Stimulated activated CD4-positive, alpha-beta T cell treated with anti-CD3 and anti-CD28 coated beads, TNF-alpha, amount 100 ng/mL, for 4 hours (primary cell): ENCODE measurements at places on chromosomes 4 and X.

GRCh38 chrX:16695079-16695676, 17.3 kb downstream of the CTPS2 start:
- peak; percentile 34 for DNase-seq

DNA sequence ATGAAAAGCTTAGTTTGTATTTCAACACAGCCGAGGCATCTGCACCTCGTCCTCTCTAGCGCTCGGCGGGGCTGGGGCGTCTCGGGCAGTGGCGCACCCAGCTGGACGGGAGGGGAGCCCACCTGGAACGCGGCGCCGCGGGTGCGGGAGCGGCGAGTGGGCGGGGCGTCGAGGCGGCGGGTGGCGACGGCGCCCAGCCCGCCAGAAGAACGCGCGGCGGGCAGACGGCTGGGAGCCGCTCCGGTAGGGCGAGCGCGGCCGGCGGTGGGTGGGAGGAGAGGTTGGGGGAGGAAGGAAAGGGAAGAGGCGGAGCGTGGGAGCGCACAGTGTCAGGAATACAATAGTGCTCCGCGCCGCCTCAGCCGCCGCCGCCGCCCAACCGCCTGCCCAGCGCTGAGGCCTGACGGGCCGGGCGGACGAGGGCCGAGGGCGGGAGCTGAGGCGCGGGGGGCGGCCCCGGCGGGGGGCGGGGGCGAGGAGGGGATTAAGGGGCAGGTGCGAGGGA, at the start of gene JADE3:
TSS of gene JADE3 (plus strand) at position 324 of the 505 bp plus-strand sequence. CDS start 72,474 bp downstream, outside the sequence.
- DNase-seq, result peak; percentile 3

- DNase-seq, result no peak
These were observed 886 bp downstream of the DCLK2 start for GRCh38 chr4:150079081-150079581.

DNA sequence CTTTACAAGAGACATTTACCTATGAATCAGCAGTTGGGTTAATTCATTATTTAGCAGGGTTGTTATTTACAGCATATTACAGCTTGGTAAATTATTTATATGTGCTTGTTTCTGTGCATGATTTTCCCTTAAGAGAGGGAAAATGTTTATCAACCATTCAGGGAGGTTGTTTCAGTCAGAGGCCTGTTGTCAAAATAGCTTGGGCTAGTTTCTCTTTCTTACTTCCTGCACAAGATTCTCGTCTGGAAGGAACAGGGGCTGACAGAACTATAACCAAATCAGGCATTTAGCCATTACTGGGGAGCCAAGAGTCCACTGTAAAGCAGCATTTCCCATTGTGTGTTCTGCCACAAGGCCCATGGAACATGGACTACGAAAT, 135.8 kb downstream of the HS6ST2 start:
- DNase-seq, result no peak

DNA sequence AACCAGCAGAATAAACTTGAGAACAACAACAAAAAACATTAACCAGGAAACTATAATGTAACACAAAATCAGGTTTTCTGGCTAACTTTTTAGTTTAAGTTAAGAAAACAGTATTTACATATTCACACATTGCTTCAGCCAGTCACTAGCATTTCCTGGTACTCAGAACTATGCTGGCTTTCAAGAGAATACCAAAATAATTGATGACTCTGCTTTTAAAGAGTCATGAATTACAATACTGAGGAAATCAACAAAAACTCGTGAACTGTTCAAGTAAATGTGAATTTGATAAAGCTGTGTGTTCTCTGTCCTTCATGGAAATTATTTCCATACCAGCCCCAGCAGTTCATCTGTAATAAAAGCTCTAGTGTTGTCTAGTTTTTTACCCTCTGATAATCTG, 27.4 kb downstream of the PRSS12 start:
- DNase-seq, result no peak

DNA sequence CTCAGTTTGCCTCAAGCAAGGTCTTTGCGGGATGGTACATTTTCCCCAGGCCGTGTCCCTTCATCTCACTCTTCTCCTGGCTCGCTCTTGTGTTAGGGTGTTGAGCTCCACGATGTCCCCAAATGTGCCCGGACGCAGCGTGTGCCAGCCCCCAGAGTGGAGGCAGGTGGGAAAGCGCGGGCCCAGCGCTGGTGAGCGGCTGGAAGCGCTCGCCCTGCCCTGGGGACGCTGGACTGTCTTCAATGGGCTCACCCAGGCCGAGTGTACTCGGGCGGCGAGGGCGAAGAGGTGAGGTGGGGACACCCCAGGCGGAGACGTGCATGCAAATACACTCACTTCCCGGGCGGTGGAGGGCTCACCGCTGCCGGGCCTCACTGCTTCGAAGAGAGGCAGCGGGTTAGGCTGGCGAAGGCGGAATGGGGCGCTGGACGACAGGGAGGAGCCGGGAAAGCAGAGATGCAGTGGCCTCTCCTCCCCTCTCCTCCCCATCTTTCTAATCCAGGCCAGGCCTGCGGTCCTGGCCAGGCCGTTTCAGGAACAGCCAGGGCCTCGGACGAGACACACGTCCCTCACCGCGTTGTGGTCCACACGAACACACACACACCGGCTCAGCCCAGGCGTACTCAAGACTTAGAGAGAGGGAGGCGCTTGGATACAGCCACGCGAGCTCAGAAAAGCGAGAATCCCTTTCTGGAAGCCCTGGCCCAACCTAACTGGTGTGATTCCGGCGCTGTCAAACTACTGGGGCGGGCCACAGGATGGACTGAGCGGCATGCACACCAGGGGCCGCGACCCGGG, 2.2 kb downstream of the NKX6-1 start:
- no peak for DNase-seq

DNA sequence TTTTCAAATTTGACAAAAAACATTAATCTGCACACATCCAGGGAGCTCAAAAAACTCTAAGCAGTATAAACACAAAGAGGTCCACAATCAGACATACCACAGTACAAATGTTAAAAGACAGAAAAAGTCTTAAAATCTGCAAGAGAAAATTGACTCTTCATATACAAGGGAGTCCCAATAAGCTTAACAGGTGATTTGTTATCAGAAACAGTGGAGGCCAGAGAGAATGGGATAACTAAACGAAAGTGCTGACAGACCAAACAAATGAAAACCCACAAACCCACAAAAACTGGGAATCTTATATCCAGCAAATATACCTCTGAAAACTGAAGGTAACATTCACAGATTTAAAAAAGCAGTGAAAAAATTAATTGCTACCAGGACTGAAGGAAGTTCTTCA, 182.0 kb upstream of the PAQR3 start:
- no peak for DNase-seq

DNA sequence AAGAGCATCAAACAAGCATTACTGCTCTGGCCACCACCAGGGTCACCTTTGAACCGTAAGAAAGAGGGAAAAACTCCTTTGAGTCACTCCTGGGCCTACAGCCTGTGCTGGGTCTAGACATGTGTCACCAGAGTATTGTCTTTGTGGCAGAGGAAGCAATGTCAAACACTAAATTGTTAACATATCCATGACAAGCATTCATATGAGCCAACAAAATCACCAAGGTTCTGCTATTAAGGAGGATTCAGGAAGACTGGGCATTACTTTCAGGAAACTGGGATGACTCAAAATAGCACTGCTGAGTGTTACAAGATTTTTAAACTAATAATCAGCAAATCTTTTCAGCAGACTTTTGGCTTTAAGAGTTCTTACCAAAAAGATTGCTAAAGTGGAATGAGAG, 28.1 kb downstream of the LGI2 start:
- no peak for DNase-seq

- no peak for DNase-seq
These were observed 212.5 kb upstream of the PSAPL1 start for GRCh38 chr4:7647186-7647585.

GRCh38 chrX:155216179-155216939, at the start of gene VBP1:
Gene VBP1, plus strand, starts transcription at chrX:155216460. Its CDS starts 23 bp downstream, at chrX:155216483.
- peak; percentile 76 for DNase-seq

- DNase-seq, result no peak
These were observed 719.7 kb upstream of the GRIA3 start for GRCh38 chrX:122464341-122464740.

- DNase-seq, result no peak
These were observed 116.0 kb downstream of the CT47B1 start for GRCh38 chrX:120759685-120760084.

DNA sequence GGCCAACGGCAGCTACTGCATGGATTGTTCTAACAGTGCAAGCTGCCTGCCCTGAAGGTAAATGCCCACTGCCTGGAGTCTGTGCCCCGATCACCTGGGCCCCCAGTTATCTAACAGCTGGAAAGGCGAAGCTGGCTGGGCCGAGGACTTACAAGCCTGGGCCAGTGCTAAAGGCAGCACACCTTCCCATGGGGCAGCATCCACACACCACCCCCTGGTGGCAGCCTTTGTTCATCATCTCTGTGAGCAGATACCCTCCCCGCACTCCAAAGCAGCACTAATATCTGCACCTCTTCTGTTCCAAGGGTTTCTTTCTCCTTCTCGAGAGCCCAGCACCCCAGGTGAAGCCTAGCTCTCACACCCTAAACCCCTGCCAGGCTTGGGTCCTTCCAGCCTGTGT, 7.6 kb downstream of the SLC2A9 start:
- no peak for DNase-seq

- no peak for DNase-seq
These were observed 68.1 kb downstream of the TMEM164 start for GRCh38 chrX:110070970-110071369.
